ENCODE measurements at places on chromosomes 13 and 19.

DNA sequence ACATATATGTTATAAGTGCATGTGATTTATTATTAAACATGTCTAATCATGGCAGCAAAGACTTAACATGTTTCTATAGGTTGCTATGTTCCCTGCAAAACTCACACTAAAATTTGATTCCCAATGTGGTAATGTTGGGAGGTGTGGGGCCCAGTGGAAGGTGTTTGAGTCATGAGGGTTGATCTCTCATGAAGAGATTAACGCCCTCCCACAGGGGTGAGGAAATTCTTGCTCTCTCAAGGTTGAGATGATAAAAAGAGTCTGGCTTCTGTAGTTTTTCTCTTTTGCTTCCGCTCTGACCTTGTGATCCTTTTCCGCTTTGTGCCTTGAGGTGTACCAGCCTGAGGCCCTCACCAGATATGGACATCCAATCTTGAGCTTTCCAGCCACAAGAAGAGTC is 737.5 kb upstream of the SLITRK5 start:
- no peak for DNase-seq

GRCh38 chr19:56109226-56109625 is 11.9 kb downstream of the ZNF787 start:
- no peak for DNase-seq

- no peak for DNase-seq
Observed at GRCh38 chr19:46537136-46538097, 41.8 kb upstream of the PNMA8B start.

DNA sequence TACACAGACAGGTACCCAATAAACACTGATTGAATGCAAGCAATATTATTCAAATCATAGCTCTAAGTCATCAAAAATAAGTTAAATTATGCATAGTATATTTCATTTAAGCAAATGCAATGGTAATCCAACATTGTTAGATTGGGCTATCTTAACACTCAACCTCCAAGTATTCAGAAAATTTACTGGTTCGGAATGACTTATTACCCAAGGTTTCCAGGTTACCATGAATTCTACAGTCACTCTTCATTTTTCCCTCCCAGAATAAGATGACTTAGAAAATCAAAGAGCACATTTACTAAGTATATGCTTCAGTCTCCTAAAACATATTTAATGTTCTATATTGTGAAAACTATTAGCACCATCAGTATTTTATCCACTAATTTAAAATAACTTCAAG is 6.0 kb downstream of the UBL3 start:
- no peak for DNase-seq

DNA sequence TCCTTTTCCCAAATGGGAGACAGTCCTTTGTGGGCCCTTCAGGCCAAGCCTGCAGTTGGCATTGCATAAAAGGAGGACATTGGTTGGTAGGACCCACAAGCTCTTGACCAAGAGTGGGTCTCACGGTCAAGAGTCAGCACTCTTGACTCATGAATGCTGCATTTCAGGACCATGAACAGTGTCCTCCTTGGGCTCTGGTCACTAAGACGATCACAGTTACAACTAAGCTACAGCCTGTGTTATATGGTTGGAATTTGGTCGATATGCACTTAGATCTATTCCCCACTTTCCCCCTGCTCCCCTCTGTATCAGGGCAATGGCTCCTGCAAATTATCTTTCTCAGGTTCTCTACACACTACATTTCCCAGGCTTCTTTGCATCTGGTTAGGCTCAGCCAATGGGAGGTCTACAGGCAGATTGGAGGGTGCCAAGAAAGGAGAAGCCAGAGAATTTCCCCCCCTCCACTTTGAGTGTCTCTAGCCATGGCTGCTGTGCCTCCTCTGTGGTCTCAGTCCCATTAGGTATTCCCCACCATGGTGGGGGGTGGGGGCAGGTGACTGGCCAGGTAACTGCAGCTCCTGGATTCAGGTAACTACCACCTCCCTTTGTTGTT is 3.1 kb upstream of the OLFM2 start:
- no peak for DNase-seq

GRCh38 chr19:46040952-46041500 is at the start of gene IGFL4:
IGFL4 (minus strand) TSS chr19:46041002; CDS start chr19:46040962, 40 bp downstream.
- DNase-seq = no peak
